ENCODE measurements at places on chromosomes 6 and 20.

- DNase-seq, result no peak
These were observed 406.9 kb upstream of the CDH4 start for GRCh38 chr20:60845146-60845545.

DNA sequence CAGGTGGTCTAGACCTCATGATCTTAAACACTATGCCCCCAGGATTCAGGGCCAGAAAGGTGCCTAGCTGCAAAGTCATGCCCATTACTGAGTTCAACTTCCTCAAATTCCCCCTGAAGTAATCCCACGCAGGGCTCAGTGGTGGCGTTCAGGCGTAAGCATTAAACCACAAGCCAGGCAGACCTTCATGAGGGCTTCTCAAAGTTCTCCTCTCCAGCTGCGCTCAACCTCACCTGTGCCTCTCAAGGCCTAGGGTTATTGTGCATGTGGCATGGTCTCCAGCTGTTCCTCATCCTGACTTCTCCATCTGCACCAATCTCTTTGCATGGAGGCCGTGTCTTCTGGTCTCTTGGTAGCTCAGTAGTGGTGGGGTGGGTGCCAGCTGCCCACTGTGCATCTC is 113.6 kb downstream of the TSHZ2 start:
- DNase-seq, result no peak

DNA sequence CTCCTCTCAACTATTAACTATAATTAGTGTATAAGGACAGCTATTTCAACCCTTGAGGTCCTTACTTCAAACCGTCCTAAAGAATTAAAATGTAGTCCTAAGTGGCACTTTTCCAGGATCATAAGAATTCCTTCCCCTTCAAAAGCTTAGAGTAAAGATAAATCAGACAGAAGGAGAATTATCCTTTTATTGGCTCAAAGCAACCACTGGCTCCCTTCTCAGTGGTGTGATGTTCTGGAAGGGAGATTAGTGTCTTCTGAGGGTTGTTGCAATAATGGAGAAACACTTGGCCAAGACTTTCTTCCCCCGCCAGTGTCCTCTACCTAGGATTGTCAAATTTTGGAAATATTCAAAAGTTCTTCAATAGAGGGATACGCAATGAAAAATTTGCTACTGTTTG is 89.1 kb upstream of the PLEKHG1 start:
- no peak for DNase-seq

- no peak for DNase-seq
These were observed 17.4 kb upstream of the TBC1D22B start for GRCh38 chr6:37239950-37240713.

DNA sequence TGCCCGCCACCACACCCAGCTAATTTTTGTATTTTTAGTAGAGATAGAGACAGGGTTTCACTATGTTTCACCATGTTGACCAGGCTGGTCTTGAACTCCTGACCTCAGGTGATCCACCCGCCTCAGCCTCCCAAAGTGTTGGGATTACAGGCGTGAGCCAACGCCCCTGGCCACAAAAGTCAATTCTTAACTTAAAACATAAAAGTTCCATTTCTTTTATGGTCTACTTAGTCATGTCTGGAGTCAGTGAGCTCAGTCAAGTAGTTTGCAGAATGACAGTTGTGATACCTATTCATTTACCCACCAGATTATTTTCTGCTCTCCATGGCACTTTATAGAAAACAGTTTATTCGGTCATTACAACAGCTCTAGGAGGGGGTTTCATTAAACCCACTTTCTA is 103.1 kb upstream of the ESR1 start:
- DNase-seq, result no peak

DNA sequence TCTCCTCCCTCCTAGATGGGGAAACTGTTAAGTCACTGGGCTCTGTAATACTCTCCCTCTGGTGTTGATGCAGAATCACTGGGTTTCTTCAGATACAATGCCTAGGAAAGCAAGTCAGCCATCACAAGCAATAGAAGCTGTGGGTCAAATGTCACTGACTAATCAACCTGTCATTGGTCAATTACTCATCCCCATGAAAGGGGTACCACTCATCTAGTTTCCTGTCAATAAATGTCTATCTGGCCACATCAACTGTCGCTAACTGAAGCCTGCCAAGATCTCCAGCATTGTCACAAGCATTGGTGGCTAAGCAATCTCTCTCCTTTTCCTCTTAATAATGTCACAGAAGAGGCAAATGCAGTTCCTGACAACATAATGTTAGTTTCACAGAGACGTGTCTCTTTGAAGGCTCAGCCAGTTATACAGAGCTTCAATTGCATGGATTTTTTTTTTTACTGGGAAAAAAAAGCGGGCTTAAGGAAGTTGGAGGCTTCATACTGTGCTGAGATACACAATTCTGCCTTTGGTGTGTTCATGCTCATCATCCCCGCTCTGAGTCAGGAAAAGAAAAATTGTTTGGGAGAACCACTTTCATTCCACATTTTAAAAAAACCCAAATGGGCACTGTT is 355.9 kb downstream of the BTBD9 start:
- DNase-seq, result no peak

- DNase-seq, result no peak
These were observed 138.9 kb upstream of the NUP153 start for GRCh38 chr6:17845598-17845997.

- no peak for DNase-seq
These were observed 2.2 kb downstream of the MDFI start for GRCh38 chr6:41640426-41640825.

DNA sequence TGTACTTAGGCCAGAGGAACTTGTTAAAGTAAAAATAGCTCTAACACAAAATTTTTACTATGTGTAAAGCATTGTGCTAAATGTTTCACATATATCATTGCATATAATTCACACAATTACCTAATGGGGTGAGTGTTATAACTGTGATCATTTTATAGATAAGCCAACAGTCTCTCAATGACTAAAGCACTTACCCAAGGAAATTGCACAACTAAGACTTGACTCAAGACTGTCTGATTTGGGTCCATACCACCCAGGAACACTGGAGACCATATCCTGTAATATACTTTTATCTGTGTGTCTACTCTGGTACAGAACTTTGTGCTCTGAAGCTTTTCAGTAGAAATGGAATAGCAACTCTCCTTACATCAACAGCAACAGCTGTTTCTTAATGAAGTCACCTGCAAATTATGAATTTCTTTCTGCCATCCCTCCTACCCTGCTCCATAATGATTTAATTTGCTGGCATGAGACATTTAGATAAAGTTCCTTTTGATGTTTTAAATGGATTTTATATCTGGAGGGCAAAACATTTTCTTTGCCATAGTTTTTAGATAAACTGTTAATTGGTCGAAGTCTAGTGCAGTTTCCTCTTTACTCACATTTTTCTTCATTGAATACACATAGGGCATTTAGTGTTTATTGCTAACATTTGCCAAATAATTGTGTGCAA is 47.5 kb downstream of the TSPYL4 start:
- DNase-seq, result no peak

GRCh38 chr6:14770572-14770971 is 475.3 kb upstream of the JARID2 start:
- no peak for DNase-seq

- DNase-seq, result no peak
These were observed 34.4 kb downstream of the CDH26 start for GRCh38 chr20:59992526-59993084.

DNA sequence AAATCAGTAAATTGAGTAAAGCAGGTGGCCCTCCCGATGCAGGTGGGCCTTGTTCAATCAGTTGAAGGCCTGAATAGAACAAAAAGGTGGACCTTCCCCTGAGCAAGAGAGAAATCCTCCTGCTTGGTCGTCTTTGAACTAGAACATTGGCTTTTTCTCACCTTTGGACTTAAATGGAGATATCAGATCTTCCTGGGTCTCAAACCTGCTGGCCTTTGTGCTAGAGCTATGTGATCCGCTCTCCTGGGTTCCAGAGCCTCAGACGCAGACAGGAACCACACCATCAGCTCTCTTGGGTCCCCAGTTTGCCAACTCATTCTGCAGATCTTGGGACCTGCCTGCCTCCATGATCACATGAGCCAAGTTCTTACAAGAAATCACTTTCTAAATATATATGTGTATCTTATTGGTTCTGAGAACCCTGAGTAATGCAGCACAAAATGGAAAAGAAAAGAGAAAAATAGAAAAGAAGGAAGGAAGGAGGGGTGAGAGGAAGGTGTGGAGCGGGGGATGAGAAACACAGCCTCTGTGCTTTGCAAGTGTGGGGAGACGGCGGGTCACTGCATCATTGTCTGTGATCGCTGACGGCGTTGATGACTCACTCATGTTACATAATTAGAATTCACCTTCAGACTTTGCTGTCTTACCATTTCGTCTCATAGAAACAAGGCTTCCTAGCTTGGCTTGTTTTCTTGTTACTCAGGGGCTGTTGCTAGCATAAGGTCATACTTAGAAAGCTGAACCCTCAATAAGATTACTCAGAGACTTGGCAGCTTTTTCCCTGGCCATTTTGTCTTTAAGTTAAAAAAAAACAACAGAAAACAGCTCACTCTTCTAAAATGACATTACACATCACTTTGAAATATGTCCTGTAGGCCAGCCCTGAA is 85.7 kb upstream of the NEDD9 start:
- DNase-seq, result peak; percentile 3

GRCh38 chr6:158784505-158784904 is 34.7 kb downstream of the EZR start:
- DNase-seq, result no peak

GRCh38 chr6:116156405-116157326 is 30.7 kb upstream of the COL10A1 start:
- no peak for DNase-seq

- no peak for DNase-seq
These were observed 68.2 kb upstream of the FUCA2 start for GRCh38 chr6:143579703-143580102.
